Endothelial cell of umbilical vein (primary cell): ENCODE measurements at places on chromosomes 12 and 14. TPM values are rescaled to one million over a fixed set of nuclear protein-coding genes. Genes with fewer than 3 reads are reported as not detected.

Gene RNF212B
- not detected in 2 replicates for total RNA-seq

Gene SERPINA6
- not detected in 2 replicates for total RNA-seq

Gene APOF
- not detected in 2 replicates for total RNA-seq

Gene MED13L
- total RNA-seq, result 82.7 and 93.6 TPM in 2 replicates

Gene RPS6KL1
- 23.8 and 25.6 TPM in 2 replicates for total RNA-seq

Gene ZNF740
- total RNA-seq, result 34.9 and 38.1 TPM in 2 replicates

Gene PHETA1
- total RNA-seq, result 12.9 and 20.0 TPM in 2 replicates

Gene MSI1
- 0.12 TPM in 1 of 2 replicates, not detected in the other for total RNA-seq

Gene BRMS1L
- 7.7 and 11.2 TPM in 2 replicates for total RNA-seq

Gene ENDOU
- not detected in 2 replicates for total RNA-seq

Gene TNFAIP2
- 31.6 and 37.5 TPM in 2 replicates for total RNA-seq

Gene ADCY4
- total RNA-seq, result 84.0 and 87.0 TPM in 2 replicates

Gene CCDC197
- not detected in 2 replicates for total RNA-seq

Gene PPP1R1A
- total RNA-seq, result not detected in 2 replicates

Gene AKAP3
- 0.62 TPM in 1 of 2 replicates, not detected in the other for total RNA-seq

Gene TAS2R13
- 0.97 and 1.7 TPM in 2 replicates for total RNA-seq

Gene LRFN5
- total RNA-seq, result not detected in 2 replicates
